ENCODE measurements at places on chromosomes 1 and 21.

GRCh38 chr1:220955116-220955515, 75.9 kb downstream of the HLX start:
- DNase-seq: no peak

DNA sequence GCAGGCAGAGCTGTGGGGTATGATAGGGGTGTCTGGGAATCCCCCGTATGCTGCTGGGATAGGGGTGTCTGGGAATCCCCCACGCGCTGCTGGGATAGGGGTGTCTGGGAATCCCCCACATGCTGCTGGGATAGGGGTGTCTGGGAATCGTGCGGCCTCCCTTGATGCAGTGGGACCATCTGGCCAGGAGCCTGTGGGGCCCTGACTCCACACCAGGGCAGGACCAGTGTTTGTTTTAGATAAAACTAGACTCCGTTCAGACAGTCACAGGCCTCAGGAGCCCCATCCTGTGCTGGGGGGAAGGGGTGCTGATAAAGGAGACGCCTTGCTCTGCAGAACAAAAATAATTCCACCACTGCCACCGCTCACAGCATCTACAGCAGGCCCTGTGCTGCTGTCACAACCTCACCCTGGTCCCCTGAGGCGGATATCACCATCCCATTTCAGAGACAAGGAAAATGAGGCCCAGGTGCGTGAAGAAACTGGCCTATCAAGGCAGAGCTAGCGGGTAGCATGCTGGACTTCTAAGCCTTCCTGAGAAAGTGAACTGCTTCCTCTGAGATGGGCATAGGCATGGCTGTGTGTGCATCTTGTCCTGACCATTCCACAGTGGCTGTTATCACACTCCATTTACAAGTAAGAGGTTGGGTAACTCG, 24.0 kb downstream of the ECE1 start:
- DNase-seq: no peak

DNA sequence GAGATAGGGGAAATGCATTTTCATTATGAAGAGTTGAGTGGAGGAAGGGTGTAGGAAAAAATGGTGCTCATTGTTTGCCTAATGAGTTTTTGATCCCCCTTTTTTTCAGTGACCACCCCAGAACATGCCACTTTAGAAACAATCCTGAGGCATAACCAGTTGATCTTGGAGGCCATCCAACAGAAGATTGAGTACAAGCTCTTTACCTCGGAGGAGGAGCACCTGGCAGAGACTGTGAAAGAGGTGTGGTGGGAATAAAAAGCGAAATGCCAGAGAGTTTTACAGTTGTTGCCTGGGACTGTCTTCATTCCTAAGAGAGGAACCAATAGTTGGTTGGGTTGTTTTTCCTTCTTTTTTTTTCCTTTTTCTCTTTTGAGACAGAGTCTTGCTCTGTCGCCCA, 54.3 kb upstream of the EPHA8 start:
- no peak for DNase-seq

DNA sequence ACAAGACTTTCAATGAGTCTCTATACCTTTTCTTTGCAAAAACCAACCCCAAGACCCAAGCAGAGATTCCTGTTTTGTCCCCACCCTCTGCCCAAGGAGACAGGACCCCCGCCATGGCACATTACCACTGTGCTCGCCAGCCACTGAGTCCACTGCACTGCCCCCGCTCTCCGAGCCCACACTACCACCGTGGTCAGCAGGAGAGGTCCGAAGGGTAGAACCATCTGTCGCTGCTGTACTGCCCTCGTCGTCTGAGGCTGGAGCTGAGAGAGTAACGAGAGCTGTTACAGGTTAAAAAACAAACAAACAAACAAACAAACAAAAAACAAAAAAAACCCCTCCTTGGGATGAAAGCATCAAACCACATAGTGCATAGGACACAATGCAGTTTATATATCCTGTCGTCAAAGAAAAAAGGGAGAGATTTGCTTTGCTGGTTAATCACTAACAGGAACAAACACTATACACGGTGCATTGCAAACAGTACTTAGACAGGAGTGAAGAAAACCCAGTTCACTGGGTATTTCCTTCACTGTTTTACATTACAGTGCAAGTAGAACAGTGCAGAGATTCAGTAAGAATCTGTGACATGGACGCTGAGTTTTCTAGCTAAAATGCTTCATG, 71.0 kb downstream of the UBR4 start:
- no peak for DNase-seq

- no peak for DNase-seq
These were observed 290.3 kb upstream of the B3GALT2 start for GRCh38 chr1:193476748-193477147.

DNA sequence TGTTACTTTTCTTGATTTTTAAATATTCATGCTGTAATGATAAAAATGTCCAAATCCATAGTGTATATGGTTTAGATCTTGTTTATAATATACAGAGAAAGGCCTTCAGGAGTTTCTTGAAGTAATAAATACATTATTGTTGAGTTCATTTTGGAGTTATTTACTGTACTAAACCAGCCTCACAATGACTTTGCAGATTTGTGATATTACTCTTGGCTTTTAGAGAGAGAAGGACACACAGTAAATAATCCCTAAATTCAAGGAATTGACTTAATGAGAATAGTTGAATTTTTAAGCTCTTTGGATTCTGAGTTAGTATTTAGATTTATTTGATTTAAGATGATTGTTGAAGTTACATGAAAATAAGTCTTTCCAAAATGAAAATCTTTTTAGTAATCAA, 38.9 kb downstream of the RABGAP1L start:
- no peak for DNase-seq

DNA sequence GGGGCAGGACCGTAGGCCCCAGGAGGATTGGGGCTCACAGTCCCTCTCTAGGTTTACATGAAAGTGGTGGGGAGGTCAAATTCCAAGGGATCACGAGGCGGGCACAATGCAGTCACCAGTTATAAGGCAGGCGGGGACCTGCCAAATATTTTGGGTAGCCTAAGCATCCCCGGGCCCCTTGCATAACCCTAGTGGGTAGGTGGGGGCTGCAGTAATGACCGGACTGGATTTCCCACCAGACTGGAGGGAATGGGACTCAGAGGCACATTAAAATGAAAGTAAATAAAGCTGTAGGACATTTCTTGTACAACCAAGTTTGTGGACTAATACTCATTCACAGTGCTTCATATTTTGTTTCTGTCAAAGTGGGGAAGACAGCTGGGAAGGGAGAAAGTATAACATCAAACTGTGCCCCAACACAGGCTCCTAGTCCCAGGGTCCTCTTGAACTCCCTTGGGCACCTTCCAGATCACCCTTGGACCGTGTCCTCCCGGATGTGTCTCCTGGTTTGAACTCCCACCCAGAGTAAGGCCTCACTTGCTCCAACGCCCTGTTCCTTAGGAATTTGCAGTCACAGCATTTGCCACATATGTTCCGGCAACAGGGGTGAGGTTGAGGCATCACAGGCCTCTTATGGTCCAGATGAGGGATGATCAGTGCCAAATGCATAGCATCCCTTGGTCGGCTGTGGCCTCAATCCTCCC, 28.4 kb upstream of the KIAA0040 start:
- DNase-seq: no peak

DNA sequence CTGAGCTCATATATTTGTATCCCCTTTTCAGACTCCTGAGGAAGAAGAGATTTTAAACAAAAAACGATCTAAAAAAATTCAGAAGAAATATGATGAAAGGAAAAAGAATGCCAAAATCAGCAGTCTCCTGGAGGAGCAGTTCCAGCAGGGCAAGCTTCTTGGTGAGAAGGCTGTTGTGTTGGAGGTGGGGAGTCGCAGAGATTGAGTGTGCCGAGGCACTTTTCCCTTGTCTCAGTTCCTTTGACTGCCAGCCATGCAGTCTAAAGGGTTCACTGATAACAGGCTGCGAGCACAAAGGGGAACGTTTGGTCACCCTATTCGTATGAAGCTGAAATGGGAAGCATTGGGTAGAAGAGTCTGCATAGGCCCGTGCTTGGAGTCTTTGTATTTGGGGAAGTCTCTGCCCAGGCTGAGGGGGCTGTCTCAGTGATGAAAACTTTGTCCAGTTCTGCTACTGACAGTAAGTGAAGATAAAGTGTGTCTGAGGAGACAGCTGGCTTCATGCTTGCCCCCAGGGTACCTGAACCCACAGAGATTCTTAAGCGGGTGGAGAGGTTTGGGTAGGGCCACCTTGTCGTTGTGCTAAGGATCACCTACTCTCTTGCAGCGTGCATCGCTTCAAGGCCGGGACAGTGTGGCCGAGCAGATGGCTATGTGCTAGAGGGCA, 2.8 kb downstream of the RPS8 start:
- DNase-seq: no peak

GRCh38 chr1:215201283-215201682, 118.7 kb downstream of the KCNK2 start:
- DNase-seq: no peak

DNA sequence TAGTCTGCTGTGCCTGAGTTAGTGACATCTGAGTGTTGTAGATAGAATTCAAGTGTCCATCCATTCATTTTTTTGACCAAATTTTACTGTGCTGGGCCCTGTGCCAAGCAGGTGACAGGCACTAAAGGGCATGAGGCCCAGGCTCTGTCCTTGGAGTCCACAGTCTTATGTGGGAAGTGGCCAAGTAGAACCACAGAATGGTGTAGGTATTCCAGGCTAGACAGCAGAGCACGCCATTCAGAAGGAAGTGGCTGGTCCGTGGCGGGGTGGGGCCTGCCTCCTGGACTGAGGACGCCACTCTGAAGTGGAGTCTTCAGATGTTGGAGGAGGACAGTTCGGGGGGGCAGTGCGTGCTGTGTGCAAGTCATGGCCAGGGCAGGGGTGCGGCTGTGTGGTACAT, 68.9 kb upstream of the ACTL8 start:
- no peak for DNase-seq

GRCh38 chr21:31874812-31875212, 2.0 kb downstream of the HUNK start:
- DNase-seq: no peak

Data from D341Med (cell line).